Neural crest cell (in vitro differentiated cells): ENCODE measurements at places on chromosomes 11 and 22. TPM values are rescaled to one million over a fixed set of nuclear protein-coding genes. Genes with fewer than 3 reads are reported as not detected.

The KDM4D gene
- total RNA-seq = 3.1 and 3.2 TPM in 2 replicates

DNA sequence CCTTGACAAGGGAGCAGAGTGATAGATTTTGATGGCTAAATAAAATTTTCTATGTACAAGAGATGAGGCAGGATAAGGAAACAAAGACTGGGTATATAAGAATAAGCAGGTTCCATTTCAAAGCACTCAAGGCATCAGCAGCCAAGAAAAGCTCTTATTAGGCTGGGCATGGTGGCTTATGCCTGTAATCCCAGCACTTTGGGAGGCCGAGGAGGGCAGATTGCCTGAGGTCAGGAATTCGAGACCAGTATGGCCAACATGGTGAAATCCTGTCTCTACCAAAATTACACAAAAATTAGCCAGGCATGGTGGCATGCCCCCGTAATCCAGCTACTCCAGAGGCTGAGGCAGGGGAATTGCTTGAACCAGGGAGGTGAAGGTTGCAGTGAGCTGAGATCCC is 563.4 kb upstream of the CCDC179 start:
- H3K27me3 ChIP-seq = no peaks in the 10 kb centered on the region
- no peak overlapping the region for H3K4me3 ChIP-seq
- no peak overlapping the region for H3K27ac ChIP-seq
- no peaks in the 10 kb centered on the region for H3K36me3 ChIP-seq
- no peaks in the 10 kb centered on the region for H3K4me1 ChIP-seq

DNA sequence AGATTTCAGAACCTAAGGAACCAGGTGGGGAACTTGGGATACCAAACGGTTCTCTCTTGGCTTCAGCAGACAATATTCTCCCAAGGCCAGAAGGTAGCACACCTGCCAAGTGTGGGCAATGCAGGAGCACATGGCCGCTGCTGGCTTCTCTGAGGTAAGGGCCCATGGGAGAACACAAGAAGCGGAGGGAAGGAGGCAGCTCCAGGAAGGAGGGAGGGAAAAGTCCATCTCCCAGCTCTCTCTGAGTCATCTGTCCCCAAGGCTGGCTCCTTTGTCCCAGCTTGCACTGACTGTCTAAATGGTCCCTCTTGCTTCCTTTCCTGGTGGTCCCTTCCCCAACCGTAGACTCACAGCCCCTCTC is 557.9 kb upstream of the CADM1 start:
- DNase-seq = no peak
- peaks cover 44% of the 10 kb centered on the region for H3K4me1 ChIP-seq
- no peaks in the 10 kb centered on the region for H3K36me3 ChIP-seq
- peak overlapping the region; percentile 91 for H3K27ac ChIP-seq
- H3K27me3 ChIP-seq = peaks cover 10% of the 10 kb centered on the region

DNA sequence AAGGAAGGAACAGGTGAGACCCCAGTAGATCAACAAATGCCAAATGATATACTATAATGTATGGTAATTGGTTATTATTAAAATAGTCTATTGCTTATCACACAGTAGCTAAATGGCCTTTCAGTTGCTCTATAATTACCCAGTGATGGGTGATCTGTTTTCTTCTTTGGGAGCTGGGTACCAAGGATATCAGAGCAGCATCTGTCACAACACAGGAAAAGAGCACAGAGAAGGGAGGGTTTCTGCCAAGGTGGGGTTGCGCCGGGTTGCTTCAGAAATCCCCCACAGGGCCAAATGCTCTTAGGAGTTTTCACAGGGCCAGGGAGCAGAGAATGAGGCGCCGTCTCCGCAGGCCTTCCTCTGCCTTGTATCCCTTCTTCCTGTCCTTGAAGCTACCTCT is 469.4 kb downstream of the INSC start:
- no peak overlapping the region for H3K4me3 ChIP-seq
- peaks cover 5% of the 10 kb centered on the region for H3K4me1 ChIP-seq
- no peaks in the 10 kb centered on the region for H3K27me3 ChIP-seq
- no peak overlapping the region for H3K27ac ChIP-seq
- no peak for DNase-seq

GRCh38 chr11:92962446-92962845 is 7.0 kb upstream of the MTNR1B start:
- no peaks in the 10 kb centered on the region for H3K4me1 ChIP-seq
- H3K27me3 ChIP-seq = peaks cover 12% of the 10 kb centered on the region
- H3K36me3 ChIP-seq = no peaks in the 10 kb centered on the region
- H3K4me3 ChIP-seq = no peak overlapping the region

- no peak overlapping the region for H3K27ac ChIP-seq
- DNase-seq = no peak
- peaks cover 4% of the 10 kb centered on the region for H3K36me3 ChIP-seq
- H3K27me3 ChIP-seq = no peaks in the 10 kb centered on the region
These were observed 27.5 kb downstream of the TBC1D22A start for GRCh38 chr22:46789992-46790391.

- H3K27ac ChIP-seq = no peak overlapping the region
- H3K27me3 ChIP-seq = no peaks in the 10 kb centered on the region
- H3K4me3 ChIP-seq = no peak overlapping the region
- H3K36me3 ChIP-seq = no peaks in the 10 kb centered on the region
- peaks cover 9% of the 10 kb centered on the region for H3K4me1 ChIP-seq
These were observed 84.4 kb downstream of the OR5AK2 start for GRCh38 chr11:57073128-57073527.
